ENCODE measurements at places on chromosomes 3 and 15.
A peak's percentile ranks its signal among the peaks of the same experiment; 100 is the strongest.

- no peak for DNase-seq
Measured at GRCh38 chr3:182886497-182886896, 93.2 kb downstream of the ATP11B start.

- no peak for DNase-seq
Measured at GRCh38 chr3:45917146-45917898, 25.9 kb upstream of the CXCR6 start.

GRCh38 chr3:112770032-112770626 is 76.5 kb downstream of the CD200R1L start:
- no peak for DNase-seq

DNA sequence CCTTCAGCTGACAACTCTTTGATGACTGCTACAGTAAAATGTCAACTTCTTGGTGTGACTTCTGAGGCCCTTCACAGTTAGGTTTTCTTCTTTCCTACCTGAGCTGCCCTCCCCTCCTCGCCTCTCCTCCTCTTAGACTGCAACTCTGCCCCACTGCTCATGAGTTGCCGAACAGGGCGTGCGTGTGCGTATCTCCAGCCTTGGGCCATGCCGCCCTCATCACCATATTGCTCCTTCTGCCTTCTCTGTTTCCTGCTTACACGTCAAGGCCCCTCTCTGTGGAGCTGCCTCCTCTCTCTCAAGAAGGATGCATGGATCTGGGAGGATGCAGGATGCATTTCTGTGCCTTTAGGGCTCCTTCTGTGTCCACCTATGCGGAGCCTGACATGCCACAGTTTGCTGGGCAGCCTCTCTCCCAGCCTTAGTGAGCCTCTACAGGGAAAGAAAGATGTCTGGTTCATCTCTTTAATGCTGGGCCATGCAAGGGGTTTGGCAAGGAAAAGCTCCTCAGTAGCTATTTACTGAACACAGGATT is 205.9 kb downstream of the RPLP1 start:
- DNase-seq, result no peak

- peak; percentile 83 for DNase-seq
Measured at GRCh38 chr3:157088601-157089454, 71.1 kb downstream of the CCNL1 start.

GRCh38 chr15:89095073-89095472 is 6.8 kb downstream of the ABHD2 start:
- DNase-seq, result no peak

DNA sequence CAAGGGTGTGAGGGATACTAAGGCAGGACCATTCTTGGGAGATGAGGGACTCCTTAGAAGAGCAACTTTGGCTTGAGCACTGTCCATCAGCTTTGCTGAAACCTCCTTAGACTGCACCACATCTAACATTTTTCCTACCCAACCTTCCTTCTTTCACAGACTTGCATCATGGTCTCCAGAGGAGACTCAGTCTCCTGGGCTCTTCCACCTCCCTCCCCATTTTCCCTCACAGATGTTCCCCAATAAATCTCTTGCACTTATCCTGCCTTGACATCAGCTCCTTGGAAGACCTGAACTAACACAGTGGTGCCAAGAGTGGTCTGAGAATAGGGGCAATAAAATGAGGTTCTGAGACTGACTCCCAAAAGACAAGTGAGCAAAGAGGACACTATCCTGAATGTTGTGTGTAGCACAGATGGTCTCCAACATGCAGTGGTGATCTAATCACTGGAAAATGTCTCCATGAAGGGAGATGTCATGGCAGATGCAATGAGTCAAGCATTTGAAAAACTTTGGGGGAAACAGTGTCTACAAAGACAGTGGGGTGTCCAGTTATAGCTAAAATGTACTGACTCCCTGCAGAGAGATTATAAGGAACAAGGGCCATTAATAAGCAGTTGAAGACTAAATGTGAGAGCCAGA is 26.0 kb upstream of the BOC start:
- DNase-seq, result no peak

DNA sequence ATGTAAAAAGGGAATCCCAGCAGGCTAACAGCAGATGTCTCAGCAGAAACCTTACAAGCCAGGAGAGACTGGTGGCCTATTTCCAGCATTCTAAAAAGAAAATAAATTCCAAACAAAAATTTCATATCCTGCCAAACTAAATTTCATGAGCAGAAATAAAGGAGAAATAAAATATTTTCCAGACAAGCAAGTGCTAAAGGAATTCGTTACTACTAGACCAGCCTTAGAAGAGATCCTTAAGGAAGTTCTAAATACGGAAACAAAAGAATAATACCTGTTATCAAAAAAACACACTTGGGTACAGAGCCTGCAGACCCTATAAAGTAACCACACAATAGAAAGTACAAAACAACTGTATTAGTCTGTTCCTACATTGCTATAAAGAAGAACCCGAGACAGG is 41.4 kb downstream of the HDGFL3 start:
- no peak for DNase-seq

DNA sequence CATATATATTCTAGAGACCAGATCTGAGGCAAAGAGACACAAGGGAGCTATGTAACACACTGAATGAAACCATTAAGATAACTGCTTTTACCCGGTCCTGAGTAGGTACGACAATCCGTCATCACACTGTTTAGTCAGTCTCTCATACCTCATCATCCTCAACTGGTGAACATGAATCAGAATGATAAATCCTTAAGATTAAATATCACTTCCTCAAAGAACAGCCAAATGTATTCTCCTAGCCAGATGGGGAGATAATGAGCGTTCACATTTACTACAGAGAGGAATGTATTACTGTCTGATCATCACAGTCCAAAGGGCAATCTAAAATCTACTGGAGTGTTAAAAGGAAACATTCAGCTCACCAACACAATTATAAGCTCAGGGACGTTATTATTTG is 319.4 kb upstream of the STAC start:
- no peak for DNase-seq

DNA sequence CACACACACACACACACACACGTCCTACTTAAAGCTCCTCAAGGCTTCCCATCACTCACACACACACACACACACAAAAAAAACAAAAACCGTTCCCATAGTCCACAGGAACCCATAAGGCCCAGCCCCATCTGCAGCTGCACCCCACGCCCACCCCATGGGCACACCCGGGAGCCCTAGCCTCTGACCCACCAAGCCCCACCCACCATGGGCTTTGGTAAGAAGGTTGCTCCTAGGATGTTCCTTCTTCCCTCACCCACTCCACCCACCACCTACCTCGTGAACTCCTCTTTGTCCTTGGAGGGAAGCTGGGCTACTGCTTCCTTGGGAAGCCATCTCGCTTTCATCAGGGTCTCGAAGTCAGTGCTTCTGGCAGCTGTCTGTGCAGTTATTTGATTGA is 115.1 kb downstream of the TPRA1 start:
- no peak for DNase-seq

- DNase-seq, result peak; percentile 49
Measured at GRCh38 chr15:48285329-48286214, 45.7 kb upstream of the DUT start.

- DNase-seq, result no peak
Measured at GRCh38 chr3:44280631-44281030, 38.9 kb downstream of the TOPAZ1 start.

DNA sequence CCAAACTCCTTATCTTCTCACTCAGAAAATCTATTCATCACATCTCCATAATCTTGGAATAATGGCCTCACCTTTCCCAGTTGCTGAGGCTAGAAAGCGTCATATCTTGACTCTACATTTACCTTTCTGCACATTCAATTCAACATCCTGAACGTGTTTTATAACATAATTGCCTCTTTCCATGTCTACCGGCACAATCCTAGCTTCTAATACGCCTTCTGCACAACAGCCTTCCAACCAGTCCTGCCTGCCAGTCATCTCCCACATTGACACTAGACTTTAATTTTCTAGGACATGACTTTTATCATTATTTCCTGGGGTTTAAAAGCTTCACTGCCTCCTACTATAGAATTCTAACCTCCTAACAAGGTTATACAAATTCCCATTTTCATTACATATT is 906.6 kb downstream of the ROBO1 start:
- DNase-seq, result no peak

DNA sequence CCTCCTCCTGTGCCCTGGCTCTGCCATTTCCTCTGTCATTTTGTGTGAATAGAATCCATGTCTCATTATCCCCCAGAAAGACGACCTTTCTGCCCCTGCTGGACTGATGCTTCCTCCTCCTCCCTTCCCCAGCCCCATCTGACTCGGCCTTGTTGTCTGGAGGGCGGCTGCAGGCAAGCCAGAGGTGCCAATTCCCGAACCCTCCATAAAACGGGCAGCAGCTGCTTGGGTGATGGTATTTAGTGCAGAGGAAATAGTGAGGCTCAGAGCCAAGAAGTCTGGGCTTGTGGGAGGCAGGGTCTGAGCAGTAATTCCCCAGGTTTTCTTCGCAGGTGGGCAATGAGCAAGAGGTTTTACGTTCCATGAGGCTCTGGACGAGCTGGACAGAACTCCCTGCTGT is 71.2 kb downstream of the ITGA11 start:
- no peak for DNase-seq

- no peak for DNase-seq
Measured at GRCh38 chr3:48222616-48223513, at the start of gene CAMP. TSS of gene CAMP (plus strand) at chr3:48223495. CDS start at chr3:48223512, 17 bp downstream.

- no peak for DNase-seq
Measured at GRCh38 chr3:13536432-13536831, 12.5 kb upstream of the FBLN2 start.

GRCh38 chr3:66068255-66068654 is 29.5 kb upstream of the MAGI1 start:
- DNase-seq, result no peak

GRCh38 chr3:64398006-64398405 is 172.7 kb upstream of the PRICKLE2 start:
- no peak for DNase-seq

- no peak for DNase-seq
Measured at GRCh38 chr15:81302701-81303109, 21.2 kb downstream of the STARD5 start.

GRCh38 chr3:52236424-52236886 is 2.5 kb downstream of the TWF2 start:
- no peak for DNase-seq

- no peak for DNase-seq
Measured at GRCh38 chr3:184758056-184758455, 46.2 kb upstream of the MAGEF1 start.

DNA sequence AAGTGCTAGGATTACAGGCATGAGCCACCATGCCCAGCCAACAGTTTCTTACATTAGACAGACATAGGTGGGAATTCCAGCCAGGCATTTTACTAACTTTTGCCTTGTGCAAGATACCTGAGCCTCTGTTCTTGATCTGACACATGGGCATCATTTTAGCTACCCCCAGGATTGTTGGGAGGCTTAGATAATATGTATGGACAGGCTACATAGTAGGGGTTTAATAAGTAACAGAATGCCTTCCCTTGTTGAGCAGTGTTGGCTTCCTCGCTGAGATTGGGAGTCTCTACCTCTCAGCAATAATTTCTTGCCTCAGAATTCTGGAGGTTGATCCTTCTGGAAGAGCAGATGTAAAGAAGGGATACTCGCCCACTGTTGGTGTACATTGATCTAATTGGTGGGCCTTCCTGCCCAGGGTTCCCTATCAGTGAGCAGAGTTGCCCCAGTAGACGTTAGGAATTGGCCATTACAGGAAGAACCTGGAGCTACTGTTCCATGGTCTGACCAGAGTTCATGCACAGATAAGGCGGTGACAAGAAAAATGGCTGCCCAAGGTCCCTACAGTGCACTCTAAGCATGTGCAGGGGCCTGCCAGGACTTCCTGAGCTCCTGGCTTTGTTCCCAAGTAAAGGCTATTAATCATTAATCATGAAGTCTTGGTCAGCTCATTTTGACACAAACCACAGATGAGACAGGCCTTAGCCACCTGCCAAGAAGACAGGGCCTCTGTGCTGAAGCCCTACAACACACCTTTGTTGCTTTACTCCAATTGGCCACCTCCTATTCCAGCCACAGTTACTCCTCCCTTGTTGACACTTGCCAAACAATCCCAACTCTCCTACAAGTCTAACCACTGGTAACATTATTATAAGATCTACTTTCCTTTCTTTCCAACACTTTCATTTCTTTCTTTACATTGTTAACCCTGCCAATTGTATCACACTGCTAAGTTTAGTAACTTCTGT is 5.0 kb upstream of the IL17RE start:
- no peak for DNase-seq

- DNase-seq, result no peak
Measured at GRCh38 chr3:27535809-27536392, 51.7 kb upstream of the SLC4A7 start.

DNA sequence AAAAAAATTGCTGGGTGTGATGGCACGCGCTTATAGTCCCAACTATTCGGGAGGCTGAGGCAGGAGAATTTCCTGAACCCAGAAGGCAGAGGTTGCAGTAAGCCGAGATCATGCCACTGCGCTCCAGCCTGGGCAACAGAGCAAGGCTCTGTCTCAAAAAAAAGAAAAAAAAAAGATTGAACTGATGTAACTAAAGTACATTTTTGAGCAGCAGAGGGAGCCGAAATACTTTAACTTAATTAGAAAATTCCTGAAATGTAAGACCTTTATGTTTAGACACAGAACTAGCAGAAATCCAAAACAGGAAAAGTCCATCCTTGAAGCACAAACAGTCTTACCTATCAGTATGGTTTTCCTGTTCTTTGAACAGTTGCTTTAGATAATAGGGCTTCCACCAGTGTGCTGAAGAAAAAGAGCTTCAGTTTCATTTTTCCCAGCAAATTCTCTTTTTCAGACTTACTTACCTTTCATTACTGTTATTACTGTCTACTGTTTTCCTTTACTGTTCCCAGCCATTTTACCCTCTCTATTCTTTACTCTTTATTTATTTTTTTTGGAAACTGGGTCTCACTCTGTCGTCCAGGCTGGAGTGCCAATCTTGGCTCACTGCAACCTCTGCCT is 33.4 kb upstream of the ZNF609 start:
- DNase-seq, result peak; percentile 20

DNA sequence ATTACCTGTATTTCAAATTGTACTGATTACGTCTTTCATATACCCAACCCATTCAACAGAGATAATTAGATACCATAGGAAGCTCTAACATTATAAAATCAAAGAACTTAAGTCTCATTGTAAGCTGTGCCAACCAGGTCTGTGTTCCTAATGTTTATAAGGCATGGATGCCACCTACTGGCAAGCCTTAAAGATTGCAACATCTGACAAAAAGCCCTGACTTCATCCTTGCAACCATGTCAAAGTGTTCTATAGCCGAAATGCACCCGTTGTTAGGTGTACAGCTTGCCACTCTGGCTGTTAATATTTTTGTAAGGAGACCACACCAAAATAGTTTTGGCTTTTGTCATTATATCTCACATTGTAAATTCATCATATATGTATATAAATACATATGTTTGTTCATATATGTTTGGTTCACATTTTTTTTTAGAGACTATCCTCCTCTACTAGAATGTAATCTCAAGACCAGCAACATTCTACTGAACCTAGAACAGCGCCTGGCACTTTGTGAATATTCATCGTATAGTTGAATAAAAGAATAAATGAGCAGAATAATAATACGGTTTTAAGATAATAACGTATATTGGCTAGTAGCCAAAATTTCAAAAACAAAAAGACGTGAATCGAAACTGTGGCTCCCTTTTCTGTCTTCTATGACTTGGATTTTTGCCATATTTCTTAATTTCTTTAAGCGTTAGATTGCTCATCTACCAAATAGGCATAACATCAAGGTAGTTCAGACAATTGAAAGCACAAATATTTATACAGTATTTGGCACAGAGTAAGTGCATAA is 258.1 kb downstream of the TBL1XR1 start:
- DNase-seq, result no peak
